NCI-H1105 treated with DMSO at 0.1 percent for 48 hours (cell line): ENCODE measurements at places on chromosomes 2 and 18.
A peak's percentile ranks its signal among the peaks of the same experiment; 100 is the strongest.

DNA sequence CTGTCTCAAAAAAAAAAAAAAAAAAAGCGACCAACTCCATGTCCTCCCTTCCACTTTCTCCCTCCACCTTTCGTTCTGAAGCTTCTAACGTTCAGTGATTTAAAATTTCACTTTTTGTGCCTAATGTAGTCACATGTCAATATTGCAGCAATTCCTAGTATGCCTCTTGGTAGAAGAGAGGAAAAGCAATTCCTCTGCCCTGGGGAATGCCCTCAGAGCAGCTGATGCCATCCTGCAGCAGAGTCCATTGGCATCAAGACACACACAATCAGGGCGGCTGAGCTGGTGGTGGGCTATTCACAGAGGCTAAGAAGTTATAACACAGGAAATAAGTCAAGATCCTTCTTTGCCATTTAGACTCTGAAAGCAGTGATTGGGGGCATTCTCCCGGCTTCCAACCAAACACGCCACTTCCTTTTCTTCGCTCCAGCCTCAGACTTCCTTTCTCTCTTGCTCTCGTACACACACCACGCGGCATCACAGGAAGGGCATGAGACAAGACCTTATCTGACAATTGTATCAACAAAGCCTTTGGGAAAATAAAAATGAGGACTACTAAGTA is 71.9 kb downstream of the MOGAT1 start:
- DNase-seq = no peak

DNA sequence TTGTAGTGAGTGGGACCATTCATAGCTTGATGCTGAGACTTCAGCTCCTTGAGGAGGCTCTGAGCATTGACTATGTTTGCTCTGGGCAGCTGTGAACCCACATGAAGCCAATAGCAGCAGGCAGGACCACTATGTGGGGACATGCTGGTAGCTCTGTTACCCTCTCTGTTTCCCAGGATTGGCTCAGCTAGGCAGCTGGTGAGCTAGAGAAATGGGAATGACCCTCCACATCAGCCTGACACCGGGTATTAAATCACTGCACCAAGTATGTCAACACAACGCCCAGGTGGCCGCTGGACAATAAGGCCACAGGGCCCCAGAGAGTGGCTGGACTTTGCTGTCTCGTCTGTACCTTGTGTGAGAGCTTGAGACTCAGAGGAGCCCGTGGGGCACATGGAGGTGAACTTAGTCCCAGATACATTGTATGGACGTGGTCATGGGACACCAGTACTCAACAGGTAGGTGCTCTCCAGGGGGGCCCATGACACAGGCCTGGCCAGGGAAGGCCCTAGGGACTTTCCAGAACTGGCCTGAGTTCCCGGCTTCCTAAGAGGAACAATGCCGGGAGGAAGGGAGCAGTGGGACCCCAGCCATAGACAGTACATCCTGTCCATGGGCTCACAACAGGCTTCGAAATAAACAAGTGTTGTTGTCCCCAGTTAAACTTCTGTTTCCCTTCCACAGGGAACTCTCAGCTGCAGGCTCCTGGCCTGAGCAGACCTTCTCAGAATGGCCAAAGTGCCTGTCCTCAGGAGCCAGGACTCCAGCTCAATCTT is 35.2 kb downstream of the HS1BP3 start:
- no peak for DNase-seq

- no peak for DNase-seq
Measured at GRCh38 chr18:7918701-7919100, 351.6 kb downstream of the PTPRM start.

- no peak for DNase-seq
Measured at GRCh38 chr2:214220251-214220650, 190.6 kb upstream of the VWC2L start.

DNA sequence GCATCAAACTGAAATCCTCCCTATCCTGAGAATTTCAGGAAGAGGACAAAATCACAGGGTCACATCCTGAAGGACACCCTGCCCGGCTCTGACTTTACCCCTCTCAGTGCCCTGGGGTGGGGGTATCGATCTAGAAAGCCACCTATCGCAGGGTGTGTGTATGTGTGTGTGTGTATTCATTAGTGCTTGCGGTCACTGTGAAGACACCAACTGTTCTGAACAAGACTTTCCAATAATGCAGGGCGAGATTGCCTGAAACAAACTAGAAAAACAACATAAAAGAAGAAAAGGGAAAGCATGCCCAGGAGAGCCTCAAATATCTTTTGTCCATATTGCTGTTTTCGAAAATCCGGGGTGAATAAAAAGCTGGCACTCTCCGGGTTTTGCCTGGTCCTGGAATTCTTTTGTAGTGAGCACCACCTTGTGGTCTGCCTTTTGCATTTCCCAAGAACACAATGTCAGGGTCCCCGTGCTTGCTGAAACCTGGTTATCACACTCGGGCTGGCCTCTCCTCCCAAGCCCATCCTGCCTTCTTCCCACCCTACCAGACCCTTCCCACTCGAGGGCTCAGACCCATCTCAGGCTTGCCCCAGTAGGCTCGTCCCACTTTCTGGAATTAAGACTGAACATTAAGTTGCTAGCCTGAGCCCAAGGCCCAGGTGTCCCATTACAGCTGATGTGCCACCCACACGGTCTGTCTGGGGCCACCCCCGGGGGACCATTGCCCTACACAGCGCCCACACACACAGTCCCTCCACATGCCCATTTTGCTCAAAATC is 25.0 kb upstream of the COPS8 start:
- peak; percentile 69 for DNase-seq

GRCh38 chr2:105841551-105841950 is 96.8 kb downstream of the NCK2 start:
- no peak for DNase-seq

- DNase-seq = no peak
Measured at GRCh38 chr2:221166292-221166691, 405.8 kb downstream of the EPHA4 start.

- DNase-seq = no peak
Measured at GRCh38 chr2:55879976-55880375, 43.6 kb downstream of the EFEMP1 start.

DNA sequence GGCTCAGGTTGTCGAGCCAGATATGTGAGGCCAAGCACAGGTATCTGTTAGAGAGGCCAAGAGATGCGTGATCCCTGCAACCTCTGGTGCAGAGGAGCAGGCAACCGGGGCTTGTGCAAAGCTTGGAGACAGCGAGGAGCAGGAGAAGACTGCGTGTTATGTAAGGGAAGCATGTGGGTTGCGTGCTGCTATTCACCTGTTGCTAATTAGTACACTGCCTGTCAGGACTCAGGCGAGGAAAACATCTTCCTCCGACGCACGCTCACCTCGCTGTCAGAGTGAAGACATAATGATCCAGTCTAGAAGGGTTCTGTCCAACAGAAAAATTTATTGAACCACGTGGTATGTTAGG is 102.5 kb downstream of the HNRNPLL start:
- DNase-seq = no peak

- DNase-seq = no peak
Measured at GRCh38 chr18:379681-380330, 112.0 kb upstream of the THOC1 start.

DNA sequence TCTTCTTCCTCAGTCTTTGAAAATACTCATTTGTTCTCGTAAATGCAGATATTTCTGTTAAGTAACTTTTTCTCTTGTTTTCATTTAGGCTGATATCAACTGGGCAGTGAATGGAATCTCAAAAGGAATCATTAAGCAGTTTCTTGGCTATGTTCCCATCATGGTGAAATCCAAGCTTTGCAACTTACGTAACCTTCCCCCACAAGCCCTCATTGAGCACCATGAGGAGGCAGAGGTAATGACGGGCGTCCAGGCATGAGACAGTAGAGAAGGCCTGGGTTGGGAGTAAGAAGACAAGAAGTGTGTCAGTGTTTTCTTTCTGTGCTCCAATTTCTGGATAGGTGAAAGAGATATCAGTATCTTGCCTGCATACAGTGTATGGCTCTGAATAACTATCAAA is 5.1 kb downstream of the POLR1B start:
- DNase-seq = no peak

- DNase-seq = no peak
Measured at GRCh38 chr18:49247781-49248180, 212.7 kb downstream of the DYM start.

DNA sequence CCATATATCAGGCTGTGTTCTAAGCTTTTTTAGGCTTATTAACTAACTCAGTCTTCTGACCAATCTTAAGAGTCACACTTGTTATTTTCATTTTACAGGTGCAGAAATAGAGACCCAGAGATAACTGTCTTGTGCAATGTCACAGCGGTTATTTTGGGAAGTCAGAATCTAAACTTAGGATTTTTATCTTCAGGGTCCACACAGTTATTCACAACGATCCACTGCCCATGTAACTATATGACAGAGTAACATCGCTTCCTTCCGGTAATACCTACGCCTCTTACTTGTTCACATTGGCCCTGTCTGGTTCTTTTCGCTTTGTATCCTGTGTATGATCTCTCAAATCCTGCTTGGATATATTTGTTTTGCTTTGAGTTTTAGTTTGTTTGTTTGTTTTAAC is 631.7 kb downstream of the LRP1B start:
- DNase-seq = no peak

DNA sequence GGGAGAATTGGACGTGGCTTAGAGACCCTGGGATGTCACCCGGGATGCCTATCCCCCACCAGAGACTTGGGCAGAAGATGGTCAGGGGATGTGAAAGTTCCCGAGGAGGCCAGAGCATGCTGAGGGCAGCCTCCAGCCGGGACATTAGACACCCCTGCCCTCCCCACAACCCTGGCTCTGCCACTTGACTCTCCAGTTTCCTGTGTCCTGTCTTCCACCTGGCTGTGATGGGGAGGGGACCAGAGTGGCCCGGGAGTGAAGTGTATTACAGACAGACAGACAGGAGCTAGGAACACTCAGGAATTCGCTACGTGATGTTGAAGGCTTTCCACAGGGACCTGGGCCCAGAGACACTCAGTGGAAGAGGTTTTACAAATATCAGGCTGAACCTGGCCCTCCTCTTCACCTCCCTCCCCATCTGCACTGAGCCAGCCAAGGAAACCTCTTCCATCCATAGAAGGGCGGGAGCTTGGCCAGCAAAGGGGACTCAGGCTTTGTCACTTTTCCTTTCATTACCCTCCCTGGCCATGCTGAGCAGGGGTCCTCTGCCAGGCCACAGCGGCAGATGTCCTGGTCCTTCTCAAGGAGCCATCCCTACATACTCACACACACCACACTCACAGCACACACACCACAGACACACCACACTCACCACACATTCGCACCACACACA is 60.7 kb downstream of the SDC1 start:
- DNase-seq = no peak

GRCh38 chr2:80496775-80497174 is 192.2 kb upstream of the LRRTM1 start:
- no peak for DNase-seq

DNA sequence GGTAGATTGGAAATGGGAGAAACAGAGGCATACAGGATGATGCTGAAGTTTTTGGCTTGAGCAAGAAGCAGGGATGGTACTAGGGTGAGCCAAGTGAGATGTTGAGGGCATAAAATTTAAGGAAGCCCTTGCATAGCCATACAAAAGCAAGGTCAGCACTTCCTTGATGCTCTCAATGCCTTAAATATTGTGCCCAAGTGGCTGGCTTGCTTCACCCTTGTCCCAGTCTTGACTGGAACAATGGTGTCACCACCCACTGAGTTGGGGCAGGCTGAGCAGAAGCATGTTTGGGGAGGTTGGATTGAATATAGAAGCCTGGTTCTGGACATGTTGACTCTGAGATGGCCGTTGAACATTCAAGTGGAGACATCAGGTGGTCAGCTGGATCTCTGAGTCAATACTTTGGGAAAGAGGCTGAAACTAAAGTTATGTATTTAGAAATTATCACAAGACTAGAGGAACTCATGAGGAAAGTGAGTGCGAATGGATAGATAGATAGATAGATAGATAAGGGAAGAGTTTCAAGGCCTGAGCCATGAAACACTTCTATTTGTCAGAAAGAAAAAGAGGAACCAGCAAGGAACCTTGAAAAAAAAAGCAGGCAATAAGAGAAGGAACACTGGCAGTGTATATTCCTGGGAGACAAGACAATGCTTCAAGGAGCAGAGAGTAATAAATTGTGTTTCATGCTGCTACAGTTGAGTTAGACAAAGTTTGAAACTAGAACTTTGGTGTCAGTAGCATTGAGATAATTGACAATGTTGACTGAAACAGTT is 43.0 kb upstream of the HNMT start:
- no peak for DNase-seq

GRCh38 chr2:54564439-54564838 is 108.3 kb downstream of the SPTBN1 start:
- DNase-seq = no peak

DNA sequence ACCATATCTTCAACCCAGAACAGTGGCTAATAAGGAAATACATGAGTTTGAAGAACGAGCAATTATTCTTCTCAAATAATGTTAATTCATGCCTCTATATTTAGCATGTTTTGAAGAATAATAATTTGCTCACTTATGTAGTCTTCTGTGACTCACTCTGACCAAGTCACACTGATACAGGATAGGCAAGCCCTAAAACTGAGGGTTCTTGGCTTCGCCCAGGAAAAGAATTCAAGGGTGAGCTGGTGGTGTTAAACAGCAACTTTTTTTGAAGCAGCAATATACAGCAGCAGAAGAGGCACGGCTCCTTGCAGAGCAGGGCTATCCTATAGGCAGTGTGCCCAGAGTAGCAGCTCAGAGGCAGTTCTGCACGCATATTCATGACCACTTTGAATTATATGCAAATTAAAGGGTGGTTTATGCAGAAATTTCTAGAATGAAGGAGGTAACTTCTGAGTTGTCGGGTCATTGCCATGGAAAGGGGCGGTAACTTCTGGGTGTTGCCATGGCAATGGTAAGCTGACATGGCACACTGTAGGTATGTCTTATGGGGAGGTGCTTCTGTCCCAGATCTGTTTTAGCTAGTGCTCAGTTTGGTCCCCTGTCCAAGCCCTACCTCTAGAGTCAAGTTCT is 200.6 kb downstream of the RND3 start:
- no peak for DNase-seq

DNA sequence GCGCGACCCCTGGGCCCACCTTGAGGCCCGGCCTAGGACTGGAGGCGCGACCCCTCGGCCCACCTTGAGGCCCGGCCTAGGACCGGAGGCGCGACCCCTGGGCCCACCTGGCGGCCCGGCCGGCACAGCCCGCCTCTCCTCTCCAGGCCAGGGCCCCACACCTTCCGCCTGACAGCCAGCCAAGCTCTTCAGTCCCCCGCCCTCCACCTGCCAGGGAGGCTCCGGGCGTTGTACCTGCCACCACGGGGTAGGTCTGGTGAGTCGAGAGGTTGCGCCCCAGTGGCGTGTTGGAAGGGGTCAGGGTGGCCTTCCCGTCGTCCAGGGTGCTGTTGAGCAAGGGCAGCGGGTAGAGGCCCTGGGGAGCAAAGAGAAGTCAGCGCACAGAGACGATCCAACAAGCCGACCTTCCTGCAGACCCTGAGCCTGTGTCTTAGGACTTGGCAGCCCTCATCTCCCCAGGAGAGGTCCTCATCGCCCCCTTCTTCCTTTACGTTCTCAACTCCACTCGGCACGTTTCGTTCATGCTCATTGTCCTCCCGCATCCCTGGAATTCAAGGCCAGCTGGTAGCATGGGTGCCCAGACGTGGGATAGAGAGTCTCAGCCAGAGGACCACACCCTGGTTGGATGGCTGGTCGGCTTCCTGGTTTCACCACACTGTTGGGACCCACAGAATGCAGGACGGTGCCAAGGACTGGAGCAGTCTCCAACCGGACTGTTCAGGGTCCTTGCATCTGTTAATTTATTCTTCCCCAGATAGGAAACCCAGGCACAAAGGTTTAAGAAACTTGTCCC is 42.2 kb downstream of the PAX8 start:
- no peak for DNase-seq

GRCh38 chr18:70827632-70828031 is 538.8 kb downstream of the SOCS6 start:
- no peak for DNase-seq

- DNase-seq = no peak
Measured at GRCh38 chr2:102852867-102853266, 91.0 kb downstream of the TMEM182 start.

- DNase-seq = no peak
Measured at GRCh38 chr2:191866675-191867506, 20.0 kb upstream of the CAVIN2 start.
